Amygdala (tissue), 56 donors: ENCODE measurements at places on chromosomes 2 and 18.

GRCh38 chr2:127051116-127052056 lies 55.6 kb downstream of the BIN1 start:
- DNase-seq = no peak

GRCh38 chr2:166041613-166042012 lies 86.2 kb downstream of the SCN1A start:
- no peak for DNase-seq

DNA sequence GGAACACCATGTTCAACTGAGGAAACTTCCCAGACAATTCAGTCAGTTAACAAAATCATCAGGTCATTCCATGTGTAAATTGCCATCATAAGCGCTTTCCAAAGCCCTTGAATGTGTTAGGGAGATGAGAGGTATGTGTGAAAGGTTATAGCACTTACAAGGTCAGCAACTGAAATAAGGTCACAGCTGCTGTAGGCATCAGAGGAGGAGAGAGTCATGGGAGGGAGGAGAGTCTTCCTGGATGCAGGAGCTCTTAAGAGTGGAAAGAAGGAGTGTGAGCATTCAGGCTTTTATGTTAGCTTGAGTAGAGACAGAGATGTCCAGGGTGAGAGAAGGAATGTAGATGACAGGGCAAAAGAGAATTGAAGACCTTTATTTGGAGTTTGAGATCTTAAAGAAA lies 67.0 kb downstream of the CAB39 start:
- no peak for DNase-seq

- DNase-seq = no peak
These were observed 510.3 kb upstream of the LINC00305 start for GRCh38 chr18:64659196-64659595.

DNA sequence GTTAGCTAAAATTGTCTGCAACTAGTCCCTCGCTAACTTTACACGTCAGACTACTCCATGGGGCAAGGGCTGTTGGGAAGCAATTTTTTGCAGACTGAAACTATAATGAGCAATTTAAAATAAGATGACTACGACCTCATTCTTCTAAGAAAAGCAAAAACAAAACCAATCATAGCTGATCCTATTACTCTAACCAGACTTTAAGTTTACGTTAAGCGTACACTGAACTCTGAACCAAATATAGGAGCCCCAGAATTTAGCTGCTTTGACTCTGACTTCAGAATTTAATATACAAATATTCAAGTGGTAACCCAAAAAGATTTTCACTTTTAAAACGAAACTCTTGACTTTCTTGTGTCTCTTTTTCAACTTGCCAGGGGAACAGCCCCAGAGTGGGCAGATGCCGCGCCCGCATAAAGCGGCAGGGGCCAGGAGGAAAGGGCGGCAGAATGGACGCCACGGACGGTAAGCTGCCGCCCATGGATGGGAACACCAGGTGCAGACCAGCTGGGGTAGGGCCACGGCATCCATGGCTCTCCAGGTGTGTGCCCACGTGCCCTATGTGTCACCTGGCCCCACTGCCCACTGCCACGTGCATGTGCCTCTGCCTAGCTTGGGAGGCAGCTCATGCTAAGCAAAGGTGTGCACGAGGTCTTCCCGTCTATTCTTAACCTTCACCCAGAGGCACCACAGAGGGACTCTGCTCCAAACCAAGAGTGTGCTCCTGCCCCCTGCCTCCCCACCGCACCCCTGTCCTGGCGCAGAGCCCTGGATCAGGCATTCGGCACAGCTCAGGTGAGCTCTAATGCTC lies 217.6 kb downstream of the HDAC4 start:
- no peak for DNase-seq
